Fibroblast of skin of abdomen (primary cell): ENCODE measurements at places on chromosomes 12 and 14.

- DNase-seq = peak; percentile 80
These were observed 13.9 kb downstream of the EVL start for GRCh38 chr14:100078997-100079725.

DNA sequence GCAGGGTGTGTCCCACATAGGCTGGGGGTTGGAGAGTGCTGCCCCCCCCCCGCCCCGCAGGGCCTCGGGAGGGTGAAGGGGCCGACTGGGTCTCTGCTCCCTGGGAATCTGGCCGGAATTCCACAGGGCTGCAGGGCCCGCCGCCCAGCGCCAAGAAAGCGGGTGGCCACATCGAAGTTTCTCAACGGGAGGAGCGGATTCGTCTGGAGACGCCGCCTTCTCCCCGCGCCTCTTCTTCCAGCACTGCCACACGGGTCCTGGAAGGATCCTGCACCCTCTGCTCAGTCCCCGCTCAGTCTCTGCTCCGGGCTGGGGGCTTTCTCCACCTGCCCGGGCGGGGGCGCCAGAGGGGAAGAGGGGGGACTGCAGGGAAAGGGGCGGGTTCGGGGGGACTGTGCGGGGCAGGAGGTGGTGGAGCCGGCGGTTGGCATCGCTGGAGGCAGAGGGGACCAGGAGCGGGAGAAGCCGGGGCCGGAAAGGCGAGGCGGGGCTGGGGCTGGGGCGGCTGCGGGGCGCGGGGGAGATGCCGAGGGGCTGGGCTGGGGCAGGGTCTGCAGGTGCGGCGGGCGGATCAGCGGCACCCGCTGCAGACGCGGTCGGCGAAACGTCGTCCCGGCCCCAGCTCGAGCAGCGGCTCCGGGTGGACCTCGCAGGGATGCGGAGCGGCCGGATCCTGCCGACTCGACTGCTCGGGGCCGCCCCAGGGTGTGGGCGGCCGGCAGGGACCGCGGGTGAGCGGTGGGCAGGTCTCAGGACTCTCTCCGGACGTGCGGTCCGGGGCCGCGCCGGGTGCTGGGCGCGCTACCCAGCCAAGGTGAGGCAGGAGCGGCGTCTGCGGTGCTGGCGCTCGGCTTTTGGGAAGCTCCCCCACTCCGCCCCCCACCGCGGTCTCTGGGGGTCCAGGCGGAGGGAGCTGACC, 811.4 kb upstream of the TMEM132C start:
- no peak for DNase-seq

DNA sequence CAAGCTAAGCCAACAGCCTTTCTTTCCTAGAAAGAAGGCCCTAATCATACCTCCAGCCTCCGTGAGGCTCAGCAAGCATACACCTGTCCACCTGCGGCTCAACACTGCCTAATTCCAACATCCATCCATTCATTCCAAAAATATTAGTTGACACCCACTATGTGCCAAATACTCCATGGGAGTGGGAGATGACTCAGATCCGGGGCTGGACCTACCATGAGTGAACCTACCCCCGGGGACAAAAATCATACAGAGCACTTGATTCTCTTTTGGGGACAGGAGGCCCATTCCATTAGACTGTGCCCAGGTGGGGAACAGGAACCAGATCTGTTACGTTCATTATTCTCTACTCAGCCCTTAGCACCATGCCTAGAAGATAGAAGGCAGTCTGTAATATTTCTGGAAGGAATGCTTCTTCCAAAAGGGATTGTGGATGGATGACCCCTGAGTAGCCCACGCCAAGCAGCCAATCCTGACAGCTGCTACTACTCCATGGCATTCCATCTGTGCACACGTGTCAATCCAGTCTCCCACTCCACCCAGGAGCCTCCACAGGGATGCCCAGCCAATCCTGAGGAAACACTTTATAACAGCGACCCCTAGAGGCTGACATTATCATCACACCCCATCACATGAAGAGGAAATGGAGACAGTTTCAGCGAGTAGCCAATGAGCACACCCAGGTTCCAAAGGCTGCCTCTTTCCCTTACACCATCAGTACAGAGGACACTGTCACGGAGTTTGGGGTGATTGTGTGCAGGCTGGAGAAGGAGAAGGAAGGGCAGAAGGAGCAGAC, 170.7 kb downstream of the ESRRB start:
- DNase-seq = no peak

- peak; percentile 28 for DNase-seq
These were observed 164.5 kb upstream of the E2F7 start for GRCh38 chr12:77229640-77230442.

GRCh38 chr14:33404054-33404453, 465.4 kb downstream of the NPAS3 start:
- DNase-seq = peak; percentile 90

- no peak for DNase-seq
These were observed 797 bp downstream of the ESPL1 start for GRCh38 chr12:53268630-53269562.

GRCh38 chr12:52236386-52237050, 3.5 kb downstream of the KRT7 start:
- no peak for DNase-seq

DNA sequence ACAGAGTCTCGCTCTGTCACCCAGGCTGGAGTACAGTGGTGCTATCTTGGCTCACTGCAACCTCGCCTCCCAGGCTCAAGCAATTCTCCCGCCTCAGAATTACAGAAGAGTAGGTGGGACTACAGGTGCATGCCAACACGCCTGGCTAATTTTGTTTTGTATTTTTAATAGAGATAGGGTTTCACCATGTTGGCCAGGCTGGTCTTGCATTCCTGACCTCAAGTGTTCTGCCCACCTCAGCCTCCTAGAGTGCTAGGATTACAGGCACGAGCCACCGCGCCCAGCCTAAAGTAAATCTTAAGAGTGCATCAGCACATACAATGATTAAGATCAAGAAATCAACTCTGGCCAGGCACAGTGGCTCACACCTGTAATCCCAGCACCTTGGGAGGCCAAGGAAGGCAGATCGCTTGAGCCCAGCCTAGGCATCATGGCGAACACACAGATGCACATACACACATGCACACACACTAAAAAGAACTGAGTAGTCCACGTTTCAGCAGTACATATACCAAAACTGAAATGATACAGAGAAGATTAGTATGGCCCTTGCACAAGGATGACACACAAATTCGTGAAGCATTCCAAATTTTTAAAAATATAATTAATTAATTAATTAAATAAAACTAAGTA, 65.0 kb downstream of the HECTD1 start:
- DNase-seq = no peak

DNA sequence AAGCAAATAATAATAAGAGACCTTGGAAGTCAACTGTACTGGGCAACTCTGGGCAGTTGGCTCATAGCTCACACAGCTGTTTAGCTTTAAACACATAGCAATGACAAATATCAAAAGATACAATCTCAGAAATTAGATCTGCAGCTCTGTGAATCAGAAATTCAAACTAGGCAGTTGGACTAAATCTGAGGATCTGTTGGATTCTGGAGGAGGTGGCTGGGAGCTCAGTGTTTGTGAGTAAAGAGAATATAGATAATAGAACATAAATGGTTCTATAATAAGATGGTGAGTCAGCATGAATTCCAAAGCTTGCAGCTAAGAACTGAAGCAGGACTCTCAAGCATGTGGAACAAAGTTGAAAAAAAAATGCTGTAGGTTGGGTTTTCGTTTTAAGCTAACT, 1949.4 kb upstream of the SEL1L start:
- DNase-seq = peak; percentile 67
